ENCODE measurements at places on chromosomes 2 and 18.

DNA sequence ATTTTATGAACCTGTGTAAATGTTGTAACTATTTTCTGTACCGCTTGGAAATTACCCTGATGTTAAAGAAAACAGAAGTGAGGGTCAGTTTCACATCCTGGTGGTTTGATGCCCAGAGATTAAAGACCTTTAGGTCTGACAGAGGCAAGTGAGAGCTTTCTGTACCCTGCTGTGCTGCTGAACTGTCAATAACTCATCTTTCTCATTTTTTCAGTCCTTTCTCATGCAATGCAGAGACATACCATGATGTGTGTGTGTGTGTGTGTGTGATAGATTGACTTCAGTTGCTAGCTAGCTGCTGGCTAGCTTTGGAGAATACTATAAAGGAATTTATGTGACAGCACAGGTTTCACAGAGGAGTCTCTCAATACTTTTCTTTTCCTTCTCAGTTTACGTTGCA is 2025.6 kb upstream of the LRRTM1 start:
- no peak for DNase-seq

DNA sequence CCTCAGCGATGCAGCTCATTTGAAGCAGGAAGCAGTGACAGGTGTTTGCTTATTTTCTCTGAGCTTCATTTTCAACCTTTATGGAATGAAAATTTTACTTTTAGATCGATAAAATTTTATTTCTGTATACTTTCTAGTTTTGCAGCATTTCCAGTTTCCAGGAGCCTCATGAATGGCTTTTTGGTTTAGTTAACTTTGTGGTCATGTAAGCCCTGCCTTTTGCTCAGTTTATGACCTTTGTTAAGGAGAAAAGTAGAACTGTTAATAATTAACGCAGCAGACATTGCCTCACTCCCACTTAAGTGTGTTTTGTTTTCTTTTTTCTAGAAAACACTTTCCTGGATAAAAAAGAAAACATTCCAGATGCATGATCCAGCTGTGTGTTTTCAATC is 4.4 kb upstream of the FARP2 start:
- no peak for DNase-seq

DNA sequence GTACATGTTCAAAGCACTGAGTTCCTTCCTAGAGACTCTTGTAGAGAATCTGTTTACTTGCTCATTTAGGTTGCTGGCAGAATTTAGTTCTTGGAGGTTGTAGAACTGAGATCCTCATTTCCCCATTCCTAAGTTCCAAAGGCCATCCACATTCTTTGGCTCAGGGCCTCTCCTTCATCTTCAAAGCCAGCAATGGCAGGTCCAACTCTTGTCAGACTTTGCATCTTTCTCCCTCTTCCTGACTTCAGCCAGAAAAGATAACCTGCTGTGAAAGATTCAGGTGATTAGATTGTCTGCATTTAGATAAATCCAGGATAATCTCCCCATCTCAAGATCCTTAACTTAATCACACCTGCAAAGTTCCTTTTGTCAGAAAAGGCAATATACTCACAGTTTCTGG is 51.1 kb downstream of the SOCS6 start:
- DNase-seq = no peak

GRCh38 chr2:58923869-58924268 is 682.7 kb upstream of the FANCL start:
- no peak for DNase-seq

- no peak for DNase-seq
Measured at GRCh38 chr2:234251326-234252271, 201.1 kb downstream of the SPP2 start.

DNA sequence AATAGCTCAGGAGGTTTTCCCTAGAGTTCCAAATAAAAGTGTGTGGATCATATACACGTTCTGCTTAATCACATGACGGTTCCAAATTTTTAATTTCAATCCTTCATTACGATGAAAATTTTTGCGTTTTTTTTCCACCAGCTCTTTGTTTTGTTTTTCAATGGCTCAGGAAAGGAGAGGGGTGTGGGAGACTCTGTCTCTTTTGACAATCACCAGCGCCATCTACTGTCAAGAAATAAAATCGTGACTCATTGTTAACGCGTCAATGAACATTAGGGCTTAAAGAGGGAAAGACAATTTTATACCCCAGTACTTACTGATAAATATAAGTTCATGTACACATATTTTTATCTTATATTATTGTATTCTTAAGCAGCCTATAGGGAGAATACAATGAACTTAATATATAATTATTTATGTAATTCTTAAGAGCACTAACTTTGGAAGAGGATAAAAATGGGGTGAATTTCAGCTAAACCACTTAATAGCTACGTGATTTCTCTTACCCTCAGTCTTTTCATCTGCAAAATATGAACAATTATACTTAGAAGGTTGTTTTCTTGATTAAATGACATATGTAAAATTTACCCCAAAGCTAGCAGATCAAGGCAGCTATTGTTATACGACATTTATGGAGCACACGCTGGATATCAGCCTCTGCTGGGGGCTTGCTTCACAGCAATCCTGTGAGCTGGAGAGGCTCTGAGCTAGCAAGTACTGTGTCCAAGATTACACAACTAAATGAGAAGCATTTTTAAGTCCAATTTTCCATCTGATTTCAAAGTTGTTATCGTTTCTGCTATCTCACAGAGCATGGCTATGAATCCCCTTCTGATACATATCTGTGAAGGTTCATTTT is 47.4 kb upstream of the RMDN2 start:
- no peak for DNase-seq

- no peak for DNase-seq
Measured at GRCh38 chr2:188068093-188068492, 223.6 kb upstream of the GULP1 start.

DNA sequence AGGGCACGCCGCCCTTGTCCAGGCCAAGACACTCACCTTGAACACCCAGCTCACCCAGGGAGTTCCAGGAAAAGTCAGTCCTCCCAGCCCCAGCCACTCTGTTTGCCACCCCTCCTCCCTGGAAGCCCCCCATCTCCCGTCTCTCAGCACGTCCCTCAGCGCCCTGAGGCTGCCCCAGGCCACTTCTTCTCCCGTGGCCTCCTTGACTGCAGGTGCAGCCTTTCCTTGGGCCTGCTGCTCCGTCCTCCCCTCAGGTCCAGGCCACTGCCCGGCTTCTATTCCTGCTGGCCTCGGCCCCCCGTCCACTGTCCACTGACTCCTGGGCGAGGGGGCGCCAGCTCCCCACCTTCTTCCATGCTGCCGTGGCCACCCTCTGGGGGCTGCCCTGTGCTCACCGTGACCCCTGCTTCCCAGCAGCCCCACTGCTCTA is 239.1 kb downstream of the HDAC4 start:
- no peak for DNase-seq

- no peak for DNase-seq
Measured at GRCh38 chr18:22285361-22286140, 116.2 kb downstream of the GATA6 start.

- no peak for DNase-seq
Measured at GRCh38 chr2:221975151-221975550, 323.6 kb downstream of the PAX3 start.

DNA sequence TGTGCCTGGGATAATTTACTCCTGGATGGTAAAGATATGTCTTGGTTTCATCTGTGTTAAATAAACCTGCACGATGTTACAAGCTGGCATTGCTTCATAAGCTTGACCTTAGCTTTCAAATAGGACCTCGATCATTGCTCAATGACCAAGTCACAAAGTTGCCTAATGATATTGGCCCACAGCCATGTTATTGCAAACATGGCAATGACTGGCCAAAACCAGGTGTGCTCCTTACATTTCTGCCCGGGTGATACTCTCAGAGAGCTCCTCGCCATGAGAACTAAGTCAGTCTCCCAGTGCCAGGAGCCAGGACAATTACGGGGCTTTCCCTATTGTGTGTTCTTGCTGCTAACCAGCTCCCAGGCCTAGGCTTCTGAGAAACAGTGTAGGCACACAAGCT is 72.5 kb upstream of the CYP1B1 start:
- DNase-seq = no peak

- no peak for DNase-seq
Measured at GRCh38 chr2:43542285-43542933, 53.4 kb downstream of the THADA start.

GRCh38 chr2:239864247-239865058 is 160.7 kb downstream of the NDUFA10 start:
- no peak for DNase-seq

DNA sequence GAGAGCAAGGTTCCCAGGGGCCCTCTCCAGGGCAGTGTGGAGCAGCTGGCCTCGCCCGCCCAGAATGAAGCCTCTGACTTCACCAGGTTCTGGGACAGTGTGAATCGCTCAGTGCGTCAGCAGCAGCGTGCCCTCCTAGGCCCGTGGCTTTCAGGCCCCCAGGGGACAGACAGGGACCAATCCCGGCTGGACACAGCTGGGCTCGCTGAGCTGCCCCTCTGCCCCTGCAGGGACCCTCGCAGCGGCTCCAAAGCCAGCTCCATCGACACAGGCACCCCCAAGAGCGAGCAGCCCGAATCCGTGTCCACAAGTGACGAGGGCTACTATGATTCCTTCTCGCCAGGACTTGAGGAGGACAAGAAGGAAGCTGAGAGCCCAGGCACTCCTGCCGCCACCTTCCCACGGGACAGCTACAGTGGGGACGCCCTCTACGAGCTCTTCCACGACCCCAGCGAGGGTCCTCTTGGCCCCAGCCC is 7.6 kb downstream of the AMER3 start:
- DNase-seq = no peak

- DNase-seq = no peak
Measured at GRCh38 chr2:36068086-36068485, 287.5 kb upstream of the CRIM1 start.

GRCh38 chr2:176999301-176999700 is 213.3 kb upstream of the HNRNPA3 start:
- DNase-seq = no peak

DNA sequence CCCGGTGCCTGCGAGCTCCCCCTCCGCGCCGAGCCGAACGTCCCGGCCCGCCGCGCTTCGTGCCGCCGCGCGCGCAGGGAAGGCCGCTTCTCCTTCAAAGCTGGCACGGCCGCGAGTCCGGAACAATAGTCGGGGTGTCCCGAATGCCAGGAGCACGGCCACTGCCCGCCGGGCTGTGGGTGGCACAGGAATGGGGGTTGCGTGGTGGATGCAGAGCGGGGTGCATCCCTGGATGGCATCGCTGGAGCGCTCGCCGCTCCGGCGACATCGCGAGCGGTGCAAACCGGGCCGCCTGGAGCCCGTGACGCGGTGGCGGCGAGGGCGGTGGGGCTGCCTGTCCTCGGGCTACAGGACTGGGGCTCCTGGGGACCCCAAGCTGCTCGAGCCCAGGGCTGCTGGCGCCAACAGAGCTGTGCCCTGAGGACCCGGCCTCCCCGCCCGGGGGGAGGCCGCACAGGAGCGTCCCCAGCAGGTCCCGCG is 1.1 kb upstream of the SATB2 start:
- DNase-seq = peak; percentile 29

GRCh38 chr2:30984148-30984547 is 154.1 kb downstream of the GALNT14 start:
- no peak for DNase-seq

GRCh38 chr2:134671513-134671912 is 47.3 kb downstream of the TMEM163 start:
- DNase-seq = no peak

DNA sequence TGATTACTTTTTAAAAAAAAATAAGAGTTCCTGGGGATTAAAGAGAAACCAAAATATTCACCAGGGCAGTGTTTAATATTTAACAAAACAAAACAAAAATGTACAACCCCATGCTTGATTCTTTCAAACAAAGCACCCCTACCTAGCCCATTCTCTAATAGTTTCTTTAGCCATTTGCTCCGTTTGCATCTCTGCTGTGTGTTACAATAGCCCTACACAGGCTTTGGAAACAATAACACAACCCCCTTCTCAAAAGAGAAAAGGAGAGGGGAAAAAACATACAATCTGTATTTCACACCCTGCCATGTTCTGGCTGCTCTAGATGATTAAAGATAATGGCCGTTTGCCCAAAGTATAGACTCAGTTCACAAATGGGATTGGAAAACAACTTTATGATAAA is 302.9 kb downstream of the CPS1 start:
- DNase-seq = no peak

- no peak for DNase-seq
Measured at GRCh38 chr2:162520959-162521358, 177.0 kb downstream of the GCA start.

- no peak for DNase-seq
Measured at GRCh38 chr2:234682492-234683228, 185.8 kb upstream of the ARL4C start.

DNA sequence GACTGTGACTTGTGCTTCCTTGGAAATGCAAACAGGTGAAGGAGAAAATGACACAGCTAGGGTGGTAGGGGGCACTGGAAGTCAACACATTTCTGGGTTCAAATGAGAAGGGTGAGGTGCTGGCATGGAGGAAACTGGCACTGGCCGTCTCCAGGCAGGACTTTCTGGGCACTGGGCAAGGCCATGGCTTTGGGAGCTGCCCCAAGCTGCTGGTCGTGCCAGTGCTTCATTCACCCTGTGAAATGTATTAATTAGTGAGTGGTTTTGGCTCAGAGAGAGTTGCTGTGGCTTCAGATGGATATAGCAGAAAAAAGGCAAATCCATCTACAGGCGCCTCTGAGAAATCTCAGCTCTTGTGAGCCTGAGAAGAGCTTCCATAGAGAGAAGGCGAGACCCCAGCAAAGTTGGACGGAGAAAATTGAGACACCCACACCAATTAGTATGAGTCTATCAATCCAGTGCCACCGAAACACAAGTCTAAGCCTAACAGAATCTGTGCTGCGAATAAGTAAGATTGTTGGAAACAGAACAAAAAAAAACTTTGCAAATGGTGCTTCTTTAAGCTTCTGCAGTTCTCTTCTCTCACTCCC is 202.1 kb upstream of the TNP1 start:
- DNase-seq = no peak

DNA sequence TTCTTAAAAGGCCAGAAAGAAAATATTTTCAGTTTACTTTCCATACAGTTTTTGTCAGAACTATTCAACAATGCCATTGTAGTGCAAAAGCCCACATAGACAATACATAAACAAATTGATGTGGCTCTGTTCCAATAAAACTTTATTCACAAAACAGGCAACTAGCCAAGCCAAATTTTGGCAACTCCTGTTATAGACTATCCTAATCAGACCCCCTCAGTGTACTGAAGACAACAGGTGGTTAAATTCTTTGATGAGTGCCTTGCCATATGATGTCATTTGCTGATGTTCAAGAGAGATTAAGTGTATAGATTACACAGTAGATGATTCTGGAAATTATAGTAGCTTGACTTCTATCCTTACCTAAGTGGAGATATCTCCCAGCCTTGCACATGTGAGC is 83.4 kb downstream of the FANCL start:
- DNase-seq = no peak

- no peak for DNase-seq
Measured at GRCh38 chr2:30769891-30770462, 37.3 kb downstream of the CAPN13 start.

- DNase-seq = no peak
Measured at GRCh38 chr18:70671889-70672565, 383.2 kb downstream of the SOCS6 start.

GRCh38 chr18:62875323-62875722 is 160.0 kb downstream of the PHLPP1 start:
- no peak for DNase-seq

GRCh38 chr2:235711527-235711926 is 217.7 kb downstream of the AGAP1 start:
- DNase-seq = no peak

GRCh38 chr2:9222893-9223287 is 16.3 kb downstream of the ASAP2 start:
- no peak for DNase-seq

Measured in GM12891 (cell line).